ENCODE measurements at places on chromosomes 16 and 17.

DNA sequence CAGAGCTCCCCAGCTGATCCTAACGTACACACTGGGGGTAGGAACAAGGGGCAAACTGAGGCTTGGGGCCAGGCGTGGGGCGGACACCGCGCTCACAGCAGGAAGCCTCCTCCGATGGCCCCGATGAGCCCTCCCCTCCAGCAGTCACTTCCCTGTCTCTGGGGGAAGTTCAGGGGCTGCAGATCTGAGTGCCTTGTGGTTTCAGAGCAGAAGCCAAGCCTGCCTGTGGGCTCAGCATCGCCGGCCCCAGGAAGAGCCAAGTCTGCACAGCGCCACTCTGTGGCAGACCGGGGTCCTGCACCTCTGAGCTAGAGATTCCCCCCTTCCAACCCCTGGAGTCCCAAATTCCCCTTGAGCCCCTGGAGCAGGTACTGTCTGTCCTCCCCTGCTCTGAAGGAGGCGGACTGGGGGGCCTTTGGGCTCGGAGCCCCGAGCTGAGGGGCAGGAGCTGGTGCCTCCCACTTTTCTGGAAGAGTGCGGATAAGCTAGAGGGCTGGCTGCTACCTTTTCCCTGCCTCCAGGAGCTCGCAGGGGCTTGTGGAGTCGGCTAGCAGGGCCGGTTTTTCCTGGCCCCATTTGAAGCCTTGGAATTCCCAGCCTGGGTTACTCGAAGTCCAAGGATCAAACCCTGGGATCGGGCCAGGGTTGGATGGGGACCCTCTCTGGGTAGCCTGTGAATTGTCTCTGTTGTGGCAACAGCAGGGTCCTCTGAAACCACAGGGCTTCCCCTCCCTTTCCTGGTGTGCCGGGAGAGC is 2.9 kb downstream of the GSE1 start:
- peak; percentile 99 for DNase-seq

DNA sequence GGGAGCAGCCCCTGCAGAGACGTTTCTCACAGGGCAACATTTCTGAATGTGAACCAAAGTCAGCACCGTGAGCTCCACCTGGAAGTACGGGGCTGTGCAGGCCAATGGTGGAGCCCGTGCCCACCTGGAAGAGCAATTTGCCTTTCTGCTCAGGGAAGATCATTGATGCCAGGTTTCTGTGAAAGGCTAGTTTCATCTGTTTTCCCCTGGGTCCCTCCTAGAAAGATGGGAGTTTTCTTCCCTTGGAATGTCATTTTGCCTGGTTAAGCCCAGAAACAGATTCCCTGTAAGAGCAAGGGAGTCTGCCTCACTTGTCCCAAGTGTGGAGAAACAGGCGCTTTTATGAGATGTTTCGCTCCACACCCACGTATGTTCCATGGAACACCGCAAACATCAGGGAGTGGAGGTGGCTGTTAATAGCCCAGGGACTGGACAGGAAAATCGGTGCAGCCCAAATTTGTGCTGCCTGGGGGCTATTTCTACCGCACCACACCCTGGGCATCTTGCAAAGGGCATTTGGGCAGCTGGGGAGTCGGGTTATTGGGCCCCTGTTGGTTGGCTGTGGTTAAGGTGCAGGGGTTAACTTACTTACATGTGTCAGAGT is 2.6 kb downstream of the SLC6A4 start:
- DNase-seq = no peak

GRCh38 chr17:42530952-42531454 is 5.0 kb upstream of the NAGLU start:
- DNase-seq = no peak

DNA sequence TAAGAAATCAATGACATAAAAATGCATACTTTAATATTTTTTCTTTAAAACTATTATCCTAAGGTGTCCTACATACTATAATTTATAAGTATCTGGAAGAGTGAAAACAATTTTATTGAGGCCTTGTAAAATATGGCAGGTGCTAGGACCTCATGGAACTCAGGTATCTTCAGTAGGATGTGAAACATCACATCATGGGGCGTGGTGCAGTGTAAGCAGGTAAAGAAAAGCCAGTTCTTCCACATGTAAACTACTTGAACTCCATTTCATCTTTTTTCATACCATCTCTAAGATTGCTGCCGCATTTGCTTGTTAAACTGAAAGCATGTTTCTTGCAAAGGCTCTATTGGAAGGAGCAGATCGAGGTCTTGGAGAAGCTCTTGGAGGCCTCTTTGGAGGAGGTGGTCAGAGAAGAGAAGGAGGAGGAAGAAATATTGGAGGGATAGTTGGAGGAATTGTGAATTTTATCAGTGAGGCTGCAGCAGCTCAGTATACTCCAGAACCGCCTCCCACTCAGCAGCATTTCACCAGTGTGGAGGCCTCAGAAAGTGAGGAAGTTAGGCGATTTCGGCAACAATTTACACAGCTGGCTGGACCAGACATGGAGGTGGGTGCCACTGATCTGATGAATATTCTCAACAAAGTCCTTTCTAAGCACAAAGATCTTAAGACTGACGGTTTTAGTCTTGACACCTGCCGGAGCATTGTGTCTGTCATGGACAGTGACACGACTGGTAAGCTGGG is at the start of gene CAPNS2:
Gene CAPNS2, plus strand, starts transcription at position 253 of the 744 bp plus-strand sequence. Its CDS starts 73 bp downstream, at position 326.
- no peak for DNase-seq

GRCh38 chr16:59684911-59685310 is 950.8 kb upstream of the GOT2 start:
- DNase-seq = no peak

DNA sequence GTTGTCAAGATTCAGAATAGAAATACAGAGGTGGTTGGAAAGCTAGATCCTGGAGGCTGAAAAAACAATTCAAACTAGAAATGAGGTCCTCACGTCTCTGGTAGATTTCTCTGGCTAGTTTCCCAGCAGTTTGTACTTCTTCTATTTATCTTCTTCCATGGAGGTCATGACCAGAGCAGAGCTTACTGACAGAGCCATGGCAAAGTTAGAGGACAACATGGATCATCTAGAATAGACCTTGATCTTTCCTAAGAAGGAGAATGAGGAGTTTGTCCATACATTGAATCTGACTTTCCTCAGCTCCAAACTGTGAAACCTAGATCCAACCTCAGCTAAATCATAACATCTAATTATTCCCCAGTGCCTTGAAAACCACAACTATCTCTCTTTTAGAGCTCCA is 900.8 kb upstream of the GOT2 start:
- no peak for DNase-seq

DNA sequence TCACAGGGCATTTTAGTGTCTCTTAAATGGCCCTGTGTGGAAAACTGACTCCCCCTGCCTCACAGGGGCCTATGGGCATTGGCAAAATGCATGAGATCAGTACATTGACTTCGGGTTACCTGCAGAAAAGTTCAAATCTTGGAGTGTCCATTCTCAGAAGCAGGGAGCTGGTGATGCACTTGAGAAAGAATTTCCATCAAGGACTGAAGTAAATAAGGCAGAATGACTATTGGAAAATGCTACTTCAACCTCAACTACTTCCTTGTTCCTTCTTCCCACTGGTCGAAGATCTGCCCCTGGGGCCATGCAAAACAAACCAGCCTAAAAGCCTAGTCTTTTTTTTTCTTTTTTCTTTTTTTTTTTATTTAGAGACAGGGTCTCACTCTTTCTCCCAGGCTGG is 13.8 kb upstream of the GSDMA start:
- no peak for DNase-seq

- DNase-seq = no peak
These were observed 54.0 kb upstream of the ZNF750 start for GRCh38 chr17:82893779-82894178.

DNA sequence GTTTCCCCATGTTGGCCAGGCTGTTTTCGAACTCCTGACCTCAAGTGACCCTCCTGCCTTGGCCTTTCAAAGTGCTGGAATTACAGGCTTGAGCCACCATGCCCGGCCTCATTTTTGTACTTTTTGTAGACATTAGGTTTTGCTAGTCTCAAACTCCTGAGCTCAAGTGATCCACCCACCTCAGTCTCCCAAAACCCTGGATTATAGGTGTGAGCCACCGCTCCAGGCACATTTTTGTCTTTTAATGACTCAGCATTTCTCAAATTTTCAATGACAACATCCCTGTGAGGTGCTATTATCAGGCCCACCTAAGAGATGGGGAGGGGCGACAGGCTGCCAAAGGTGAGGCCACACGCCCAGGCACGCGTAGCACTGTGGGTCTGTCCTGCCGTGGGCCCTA is 1.1 kb downstream of the SEPTIN12 start:
- DNase-seq = no peak

- no peak for DNase-seq
These were observed 24.8 kb upstream of the MAP3K14 start for GRCh38 chr17:45341533-45342158.

DNA sequence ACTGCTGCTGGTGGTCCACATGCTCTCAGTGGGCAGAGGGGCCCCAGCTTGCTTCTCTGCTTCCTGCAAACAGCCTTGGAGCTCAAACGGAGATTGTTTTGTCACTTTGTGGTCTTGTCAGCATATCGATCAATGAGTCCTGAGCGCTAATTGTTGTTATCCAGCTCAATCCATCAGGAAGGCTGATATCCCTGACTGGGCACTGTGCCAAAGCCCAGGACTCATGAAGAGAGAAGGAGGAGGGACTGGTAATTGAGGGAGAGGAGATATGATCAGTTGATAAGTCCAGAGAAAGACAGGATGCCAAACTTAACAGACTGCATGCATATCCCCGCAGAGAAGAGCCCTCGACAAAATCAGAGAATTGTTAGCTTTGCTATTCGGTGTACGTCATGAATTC is 58.6 kb upstream of the DNAH9 start:
- DNase-seq = no peak

DNA sequence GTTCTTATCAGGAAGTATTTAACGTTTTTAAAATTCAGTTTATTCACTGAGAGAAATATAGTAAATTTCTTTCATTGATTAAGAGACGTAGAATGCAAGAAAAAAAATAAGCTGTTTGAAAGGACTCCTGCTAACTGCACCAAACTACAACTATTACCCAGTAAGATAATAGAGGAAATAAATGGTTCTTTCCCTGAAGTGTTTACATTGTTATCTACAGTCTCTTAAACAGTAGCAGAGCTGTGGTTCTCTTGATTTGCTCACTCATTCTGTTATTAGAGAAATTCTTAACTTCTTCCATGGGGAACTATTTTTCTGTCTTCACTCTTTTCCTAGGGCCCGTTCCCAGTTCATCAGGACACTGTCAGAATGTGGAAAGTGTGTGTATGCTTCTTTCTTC is 973.0 kb downstream of the KCNJ2 start:
- DNase-seq = no peak

GRCh38 chr17:32110596-32110995 is 31.7 kb upstream of the RHOT1 start:
- DNase-seq = no peak

GRCh38 chr17:81494626-81495377 is 17.8 kb downstream of the ACTG1 start:
- no peak for DNase-seq

DNA sequence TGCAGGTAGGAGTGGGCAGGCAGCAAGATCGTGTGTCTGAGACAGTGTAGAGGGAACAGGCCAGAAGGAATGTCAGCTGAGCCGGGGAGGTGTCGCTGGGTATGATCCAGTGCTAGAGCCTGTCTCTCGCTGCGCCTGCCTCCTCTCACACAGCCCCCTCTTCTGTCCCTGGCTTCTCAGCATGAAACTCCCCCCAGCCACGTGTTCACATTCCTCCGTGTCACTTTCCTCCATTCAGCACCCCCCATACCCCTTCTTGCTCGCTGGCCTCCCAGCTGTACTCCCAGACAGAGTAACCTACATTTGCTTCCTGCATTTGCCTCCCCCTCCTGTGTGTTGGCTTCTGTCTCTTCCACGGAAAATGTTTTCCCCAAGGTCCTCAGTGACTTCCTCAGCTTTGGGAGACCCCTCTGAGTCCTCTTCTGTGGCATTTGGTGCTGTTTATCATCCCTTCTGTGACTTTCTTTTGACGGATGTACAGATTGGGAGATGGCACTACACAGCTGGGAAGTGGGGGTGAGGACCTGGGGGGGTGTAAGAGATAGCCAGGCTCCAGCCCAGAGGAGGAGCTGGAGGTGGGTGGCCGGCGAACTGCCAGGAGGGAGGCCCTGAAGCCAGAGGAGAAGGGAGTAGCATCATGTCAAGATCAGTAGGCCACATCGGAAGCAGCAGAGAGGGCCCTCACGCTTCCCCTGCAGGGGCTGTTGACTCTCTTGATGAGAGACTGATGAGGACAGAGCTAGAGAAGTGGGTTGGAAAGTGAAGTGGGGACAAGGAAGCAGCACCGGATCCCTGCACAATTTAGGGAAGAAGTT is 19.2 kb downstream of the SGF29 start:
- no peak for DNase-seq

DNA sequence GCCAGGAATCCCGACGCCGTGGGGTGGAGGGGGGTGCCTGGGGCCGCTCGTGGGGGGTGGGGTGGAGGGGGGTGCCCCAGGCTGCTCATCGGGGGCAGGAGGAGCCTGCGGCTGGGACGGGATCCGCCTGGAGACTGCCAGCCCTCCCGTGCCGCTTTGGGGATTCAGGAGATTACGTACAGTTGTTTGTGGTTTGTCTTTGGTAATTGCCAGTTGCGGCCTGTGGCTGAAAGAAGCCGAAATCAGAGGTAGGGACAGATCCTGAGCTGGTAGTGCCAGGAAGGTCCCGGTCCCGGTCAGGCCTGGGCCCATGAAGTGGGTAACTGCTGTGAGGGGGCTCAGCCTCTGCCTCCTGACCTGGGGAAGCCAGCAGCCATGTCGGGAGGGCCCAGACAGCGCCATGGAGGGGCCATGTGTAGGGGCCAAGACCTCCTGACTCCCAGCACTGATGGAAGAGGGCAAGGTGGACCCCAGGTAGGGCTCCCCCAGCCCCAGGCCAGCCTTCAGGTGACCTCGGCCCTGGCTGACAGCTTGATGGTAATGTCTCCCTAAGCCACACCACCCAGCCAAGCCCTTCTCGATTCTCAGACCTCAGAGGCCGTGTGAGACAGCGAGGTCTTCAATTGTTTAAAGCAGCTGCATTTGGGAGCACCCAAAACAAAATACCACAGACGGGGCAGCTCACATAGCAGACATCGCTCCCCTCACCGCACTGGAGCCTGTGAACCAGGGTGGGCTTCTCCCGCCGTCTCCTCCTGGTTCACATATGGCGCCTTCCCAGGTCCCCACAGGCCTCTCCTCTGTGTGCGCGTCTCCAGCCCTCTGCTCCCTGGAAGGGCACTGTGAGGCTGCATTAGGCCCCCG is 34.9 kb upstream of the SSTR5 start:
- DNase-seq = no peak

DNA sequence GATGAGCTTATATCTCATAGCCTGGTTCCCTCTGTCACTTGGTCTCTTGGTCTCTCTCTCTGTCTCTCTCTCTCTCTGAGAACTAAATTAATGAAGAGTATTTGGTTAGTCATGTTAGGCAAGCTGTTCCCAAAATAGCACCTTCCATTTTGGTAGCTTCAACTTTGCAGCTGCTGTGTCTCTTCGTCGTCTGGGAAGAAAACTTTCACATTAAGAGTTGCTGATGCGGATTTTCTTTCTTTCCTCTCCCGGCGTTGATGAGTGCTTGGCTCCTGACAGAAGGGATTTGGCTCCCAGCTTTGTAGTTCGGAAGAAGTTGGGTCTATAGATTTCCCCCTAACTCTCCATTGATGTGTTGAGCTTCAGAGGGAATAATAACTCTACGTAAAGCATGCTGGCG is at the start of gene RBFOX1:
Gene RBFOX1, plus strand, starts transcription at position 235 of the 400 bp plus-strand sequence.
- DNase-seq = no peak

Data from 8988T (cell line).